Tibial artery (tissue), 4 donors: ENCODE measurements at places on chromosomes 6 and 20.
A peak's percentile ranks its signal among the peaks of the same experiment; 100 is the strongest.

DNA sequence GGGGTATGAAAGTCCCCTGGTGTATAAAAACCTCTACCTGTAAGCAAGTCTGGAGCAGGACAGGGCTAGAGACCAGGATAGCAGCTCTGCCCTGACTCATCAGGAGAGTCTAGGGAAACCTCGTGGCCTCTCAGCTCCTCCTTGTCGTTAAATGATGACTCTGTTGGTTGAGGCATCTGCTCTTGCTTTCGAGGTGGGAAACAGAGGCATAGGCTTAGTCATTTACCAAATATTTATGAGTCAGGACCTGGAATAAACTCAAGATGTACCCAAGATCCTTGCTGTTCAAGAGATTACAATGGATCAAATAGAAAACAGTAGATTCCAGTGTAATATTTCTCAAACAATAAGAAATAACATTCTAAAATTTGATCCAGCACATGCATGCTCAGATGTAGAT, 5.5 kb downstream of the MANBAL start:
- no peak for DNase-seq

DNA sequence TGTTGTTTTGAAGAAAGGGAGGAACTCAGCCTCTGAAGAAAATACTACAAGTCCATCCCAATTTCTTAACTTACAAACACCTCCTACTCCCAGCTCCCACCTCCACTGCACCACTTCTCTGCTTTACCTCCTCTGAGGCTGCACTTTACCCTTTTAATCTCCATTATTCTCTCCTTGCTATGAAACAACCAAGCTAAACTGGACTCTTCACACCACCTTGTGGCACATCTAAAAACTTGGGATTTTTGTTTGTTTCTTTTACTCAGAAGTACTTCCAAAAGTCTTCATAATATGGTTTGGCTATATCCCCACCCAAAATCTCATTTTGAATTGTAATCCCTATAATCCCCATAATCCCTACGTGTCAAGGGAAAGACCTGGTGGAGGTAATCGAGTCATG, 142.2 kb downstream of the MOXD1 start:
- DNase-seq = no peak

- no peak for DNase-seq
Measured at GRCh38 chr6:72218125-72218524, 331.8 kb downstream of the RIMS1 start.

DNA sequence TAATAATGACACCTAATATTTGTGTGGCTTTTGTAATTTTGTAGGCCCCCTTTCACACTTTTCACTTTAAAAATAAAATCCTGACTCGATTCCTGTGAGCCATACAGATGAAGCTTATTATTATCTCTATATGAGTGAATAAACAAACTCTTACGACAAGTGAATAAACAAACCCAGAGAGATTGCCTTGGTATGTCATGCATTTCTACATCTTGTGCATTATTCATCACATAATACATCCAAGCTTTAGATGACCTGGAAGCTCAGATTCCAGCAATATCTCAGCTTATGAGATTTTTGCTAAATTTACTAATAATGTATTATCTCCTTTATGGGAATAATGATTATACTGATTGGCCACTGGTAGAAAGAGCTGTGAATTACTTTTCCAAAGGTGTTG, 248.2 kb downstream of the TBX18 start:
- no peak for DNase-seq

- DNase-seq = no peak
Measured at GRCh38 chr6:34494973-34495372, 29.1 kb downstream of the PACSIN1 start.

DNA sequence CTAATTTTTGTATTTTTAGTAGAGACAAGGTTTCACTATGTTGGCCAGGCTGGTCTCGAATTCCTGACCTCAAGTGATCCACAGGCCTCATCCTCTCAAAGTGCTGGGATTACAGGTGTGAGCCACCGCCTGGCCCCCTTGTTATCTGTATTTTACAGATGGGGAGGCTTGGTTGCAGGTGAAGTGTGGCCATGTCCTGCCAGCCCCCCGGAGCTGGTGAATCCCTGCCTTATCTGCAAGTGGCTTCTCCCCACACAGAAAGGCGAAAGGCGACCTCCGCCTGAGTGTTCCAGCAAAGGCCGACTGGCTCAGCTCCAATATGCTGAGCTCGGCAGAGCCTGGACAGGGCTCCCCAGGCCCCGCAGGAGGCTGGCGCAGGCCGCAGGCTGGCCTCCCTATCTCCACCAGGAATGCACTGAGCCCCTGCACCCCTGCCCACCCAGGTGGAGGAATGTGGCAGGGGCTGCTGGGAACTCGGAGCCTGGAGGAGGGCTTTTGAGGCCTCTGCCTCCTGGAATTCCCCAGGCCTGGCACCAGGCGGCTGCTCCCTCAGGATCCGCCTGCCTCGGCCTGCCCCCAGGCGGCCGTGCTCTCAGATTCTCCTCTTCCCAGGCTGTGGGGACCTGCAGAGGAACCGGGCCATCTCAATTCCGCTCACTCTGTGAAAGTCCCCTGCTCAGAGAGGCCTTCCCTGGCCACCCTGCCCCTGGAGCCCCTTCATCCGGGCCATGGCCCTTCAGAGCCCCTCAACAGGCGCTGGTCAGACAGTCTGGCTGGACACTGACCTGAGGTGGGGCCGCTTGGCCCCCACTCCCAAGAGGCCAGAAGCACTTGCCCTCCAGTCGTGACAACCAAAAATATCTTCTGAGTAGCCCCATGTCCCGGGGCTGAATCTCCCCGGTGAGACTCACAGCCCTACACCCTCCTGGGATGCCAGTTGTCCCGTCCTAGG, 9.3 kb upstream of the LAMA5 start:
- no peak for DNase-seq

GRCh38 chr20:90651-91050, 3.2 kb downstream of the DEFB125 start:
- DNase-seq = no peak

GRCh38 chr6:11232770-11233626, 530 bp upstream of the NEDD9 start:
- peak; percentile 65 for DNase-seq

DNA sequence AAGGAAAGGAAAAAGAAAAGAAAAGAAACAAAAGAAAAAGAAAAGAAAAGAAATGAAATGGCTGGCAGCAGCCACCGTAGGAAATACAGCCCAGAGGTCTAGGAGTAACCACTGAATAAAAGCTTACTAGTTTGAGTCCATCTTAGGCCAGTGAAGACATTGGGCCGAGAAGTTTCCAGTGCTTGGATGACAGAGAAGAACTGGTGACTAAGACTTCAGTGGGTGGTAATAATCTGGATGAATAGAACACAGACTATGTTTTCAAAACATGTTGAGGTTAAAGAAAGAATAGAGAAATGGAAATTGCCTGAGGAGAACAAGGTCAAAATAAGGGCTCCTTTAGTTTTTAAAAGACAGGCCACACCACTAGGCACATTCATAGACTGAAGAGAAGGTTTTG, 198.8 kb downstream of the ATXN1 start:
- no peak for DNase-seq

DNA sequence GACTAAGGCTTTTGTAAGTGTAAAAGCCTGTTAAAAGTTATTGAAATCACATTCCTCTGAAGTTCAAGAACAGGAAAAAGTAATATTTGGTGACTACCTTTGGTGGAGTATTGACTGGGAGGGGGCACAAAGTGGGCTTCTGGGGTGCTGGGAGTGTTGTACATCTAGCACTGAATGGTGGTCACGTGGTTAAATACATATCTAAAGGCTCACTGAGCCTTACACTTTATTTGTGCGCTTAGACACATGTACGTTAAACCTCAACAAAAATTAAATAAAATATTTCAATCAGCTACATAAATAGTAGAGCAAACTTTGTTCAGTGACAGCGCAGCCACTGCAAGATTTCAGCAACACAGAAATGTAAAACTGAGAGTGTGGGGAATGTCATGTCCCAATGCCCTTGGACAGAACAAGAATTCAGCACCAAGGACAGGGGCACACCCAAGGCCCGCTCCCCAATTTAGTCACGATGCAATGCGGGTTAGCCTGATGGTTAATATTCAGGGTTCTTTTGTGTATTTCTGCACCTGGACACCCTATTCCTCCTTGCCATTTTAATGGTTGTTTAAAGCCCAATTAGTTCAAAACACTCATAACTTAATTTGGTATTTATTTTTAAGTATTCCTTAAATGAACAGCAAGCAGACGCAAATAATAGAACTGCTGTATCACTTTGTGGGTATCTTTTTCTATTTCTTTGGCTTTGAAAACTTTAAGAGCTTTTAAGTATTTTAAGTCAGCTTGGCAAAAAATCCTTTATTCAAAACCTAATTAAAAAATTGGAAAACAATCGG, 37.4 kb downstream of the ANGPT4 start:
- no peak for DNase-seq

GRCh38 chr6:149961728-149962425, 1.9 kb upstream of the ULBP1 start:
- no peak for DNase-seq

- DNase-seq = no peak
Measured at GRCh38 chr20:62703853-62704228, 4.8 kb upstream of the NTSR1 start.

- no peak for DNase-seq
Measured at GRCh38 chr20:32249030-32249738, 28.3 kb upstream of the KIF3B start.

DNA sequence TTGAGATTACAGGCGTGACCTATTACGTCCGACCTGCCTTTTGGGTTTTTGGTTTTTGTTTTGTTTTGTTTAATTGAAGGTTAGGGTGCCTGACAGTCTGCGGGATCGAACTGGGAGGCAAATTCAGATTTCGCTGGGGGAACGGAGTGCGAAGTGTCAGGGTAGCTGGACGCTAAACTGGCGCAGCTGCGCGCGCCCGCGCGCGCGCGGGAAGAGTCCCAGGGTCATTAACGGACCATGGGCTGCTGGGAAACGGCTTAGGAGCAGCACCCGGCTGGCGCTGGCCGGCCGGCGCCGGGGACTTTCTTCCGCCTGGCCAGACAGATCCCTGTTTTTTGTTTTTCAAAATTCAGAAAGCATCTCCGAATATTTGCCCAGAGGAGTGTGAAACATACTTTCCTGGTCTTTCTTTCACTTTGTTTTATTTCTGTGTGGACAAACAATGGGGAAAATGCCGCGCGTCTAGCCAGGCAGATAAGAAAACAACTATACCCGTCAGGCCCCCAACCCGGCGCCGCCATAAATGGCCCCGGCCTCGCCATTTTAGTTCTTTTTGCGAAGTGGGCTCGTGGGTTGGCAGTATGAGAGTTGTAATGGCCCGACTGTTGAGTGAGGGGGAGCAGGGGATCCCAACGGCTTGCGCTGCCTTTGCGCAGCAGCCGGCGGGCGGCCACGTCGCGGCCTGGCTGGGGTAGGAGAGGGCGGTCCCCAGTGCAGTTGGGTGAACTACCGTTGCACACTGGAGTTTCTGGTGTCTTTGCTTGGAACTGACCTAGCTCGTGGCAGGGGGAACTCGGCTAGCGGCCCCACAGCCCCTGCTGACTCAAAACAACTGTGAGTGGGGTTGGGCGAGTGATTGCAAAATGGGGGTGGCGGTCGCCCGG, 7.1 kb downstream of the HSPA1B start:
- DNase-seq = peak; percentile 93

- DNase-seq = peak; percentile 38
Measured at GRCh38 chr6:39053016-39053624, 4.5 kb downstream of the GLP1R start.

DNA sequence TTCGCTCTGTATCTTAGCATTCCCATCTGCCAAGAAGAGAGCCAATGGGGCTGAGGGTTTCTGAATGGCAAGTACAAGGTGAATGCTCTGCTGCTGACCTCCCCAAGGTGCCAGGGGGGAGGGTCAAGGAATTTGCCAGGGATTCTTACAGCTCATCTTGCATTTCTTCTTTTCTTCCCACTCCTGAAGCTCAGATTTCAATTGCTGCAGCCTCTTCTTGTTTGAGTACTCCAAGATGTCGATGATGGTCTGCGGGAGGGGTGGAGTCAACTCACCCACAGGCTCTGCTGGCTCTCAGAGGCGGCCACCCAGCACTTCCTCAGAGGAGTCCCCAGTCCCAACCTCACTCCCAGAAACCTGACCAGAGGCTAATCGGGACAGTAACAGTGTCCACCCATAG, 12.4 kb downstream of the C20orf96 start:
- peak; percentile 50 for DNase-seq

DNA sequence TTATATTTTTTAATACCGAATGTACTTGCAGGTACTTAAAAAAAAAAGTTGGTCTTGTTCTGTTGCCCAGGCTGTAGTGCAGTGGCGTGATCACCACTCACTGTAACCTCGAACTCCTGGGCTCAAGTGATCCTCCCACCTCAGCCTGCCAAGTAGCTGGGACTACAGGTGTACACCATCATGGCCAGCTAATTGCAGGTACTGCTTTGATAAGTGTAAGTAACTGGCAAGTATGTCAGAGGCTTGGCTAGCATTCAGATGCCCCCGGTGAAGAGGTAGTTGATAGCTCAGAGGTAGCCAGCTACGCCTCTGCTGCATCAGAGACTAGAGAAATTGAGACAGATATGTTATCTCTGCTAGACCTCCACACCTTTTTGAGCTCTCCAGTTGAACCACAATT, 40.5 kb downstream of the BTBD9 start:
- no peak for DNase-seq

- no peak for DNase-seq
Measured at GRCh38 chr6:30544666-30545272, 11.5 kb downstream of the GNL1 start.

- DNase-seq = no peak
Measured at GRCh38 chr6:46262928-46263706, 92.3 kb upstream of the ENPP5 start.

DNA sequence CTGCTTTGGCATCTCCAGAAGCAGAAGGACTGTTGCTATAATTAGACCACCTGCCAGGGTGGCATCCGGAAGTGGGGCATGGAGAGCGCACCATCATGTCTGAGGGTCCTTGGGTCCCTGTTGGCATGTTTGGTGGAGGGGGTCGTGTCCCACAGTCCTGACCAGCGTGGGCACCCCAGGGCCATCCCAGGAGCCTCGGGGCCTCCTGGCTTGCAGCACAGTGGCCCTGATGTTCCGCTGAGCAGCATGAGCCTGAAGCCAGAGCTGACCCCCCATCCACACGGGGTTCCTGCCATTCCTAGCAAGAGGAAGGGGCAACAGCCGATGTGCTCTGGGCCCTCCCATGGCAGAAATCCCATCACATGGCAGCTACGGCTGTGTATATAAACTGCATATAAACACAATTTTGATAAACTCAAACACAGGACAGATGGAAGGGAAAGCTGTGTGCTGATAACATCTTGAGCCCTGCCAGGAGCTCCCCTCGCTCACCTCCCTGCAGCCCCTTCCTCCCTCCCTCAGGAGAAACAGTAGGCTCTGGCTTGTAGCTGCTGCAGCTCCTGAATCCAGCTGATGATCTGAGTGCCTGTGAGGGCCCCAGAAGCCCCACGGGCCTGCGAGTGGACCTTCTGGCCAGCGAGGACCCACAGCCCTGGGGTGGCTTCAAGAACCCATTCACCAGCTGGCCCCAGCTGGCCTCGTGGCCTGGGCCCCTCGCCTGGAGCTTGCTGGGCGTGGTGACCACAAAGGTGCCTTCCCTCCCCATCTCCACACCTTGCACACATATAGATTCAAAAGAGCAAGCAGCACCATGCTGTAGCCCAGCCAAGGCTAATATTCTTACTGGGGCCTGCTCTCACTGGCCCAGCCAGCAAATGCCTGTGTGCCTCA, 321.6 kb downstream of the CDH4 start:
- no peak for DNase-seq
